ENCODE measurements at places on chromosomes 2 and 18.

GRCh38 chr18:22230471-22230945 is 61.1 kb downstream of the GATA6 start:
- no peak for DNase-seq

GRCh38 chr18:76621226-76621625 is 126.2 kb upstream of the ZNF516 start:
- DNase-seq: no peak

DNA sequence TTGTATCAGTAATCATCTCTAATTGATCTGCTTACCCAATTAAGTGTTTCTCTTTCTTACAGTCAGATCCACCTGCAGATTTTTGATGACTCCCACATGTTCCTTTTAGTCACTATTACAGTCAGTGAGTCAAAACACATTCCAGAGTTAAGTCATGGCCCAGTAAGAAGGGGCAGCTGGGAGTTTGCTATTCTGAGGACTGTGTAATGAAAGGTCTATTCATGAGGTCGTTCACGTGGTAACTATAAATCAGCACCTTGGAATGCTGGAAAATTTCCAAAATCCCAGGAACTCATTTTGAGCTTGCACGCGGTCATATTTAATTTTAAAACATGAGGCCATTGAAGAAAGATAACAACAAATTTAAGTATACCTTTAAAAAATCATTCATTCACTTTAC is 252.5 kb downstream of the XIRP2 start:
- DNase-seq: no peak

- no peak for DNase-seq
Observed at GRCh38 chr2:133422931-133423351, 145.3 kb downstream of the NCKAP5 start.

GRCh38 chr2:167028503-167028902 is 140.2 kb downstream of the XIRP2 start:
- DNase-seq: no peak

- no peak for DNase-seq
Observed at GRCh38 chr2:75587954-75588587, 27.3 kb upstream of the EVA1A start.

- DNase-seq: peak; percentile 24
Observed at GRCh38 chr2:190582736-190583506, 48.4 kb upstream of the NEMP2 start.

GRCh38 chr2:127085317-127085681 is 21.7 kb downstream of the BIN1 start:
- no peak for DNase-seq

DNA sequence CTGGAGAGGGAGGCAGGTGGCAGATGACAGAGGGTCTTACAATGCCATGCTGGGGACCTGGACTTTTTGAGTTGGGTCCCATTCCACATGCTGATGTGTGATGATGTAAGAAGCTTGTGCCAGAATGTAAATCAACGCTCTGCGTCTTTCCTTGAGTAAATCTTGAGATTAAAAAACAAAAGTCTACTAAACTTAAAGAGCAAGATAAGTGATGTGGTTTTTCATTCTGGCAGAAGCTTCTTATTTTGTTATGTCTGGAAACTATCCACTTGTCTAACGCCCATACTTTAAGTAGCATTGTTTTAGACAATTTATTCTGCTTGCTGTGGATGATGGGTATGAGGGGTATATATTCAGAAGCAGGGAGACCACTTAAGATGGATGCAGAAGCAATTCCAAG is 94.5 kb downstream of the KCNS3 start:
- DNase-seq: no peak

DNA sequence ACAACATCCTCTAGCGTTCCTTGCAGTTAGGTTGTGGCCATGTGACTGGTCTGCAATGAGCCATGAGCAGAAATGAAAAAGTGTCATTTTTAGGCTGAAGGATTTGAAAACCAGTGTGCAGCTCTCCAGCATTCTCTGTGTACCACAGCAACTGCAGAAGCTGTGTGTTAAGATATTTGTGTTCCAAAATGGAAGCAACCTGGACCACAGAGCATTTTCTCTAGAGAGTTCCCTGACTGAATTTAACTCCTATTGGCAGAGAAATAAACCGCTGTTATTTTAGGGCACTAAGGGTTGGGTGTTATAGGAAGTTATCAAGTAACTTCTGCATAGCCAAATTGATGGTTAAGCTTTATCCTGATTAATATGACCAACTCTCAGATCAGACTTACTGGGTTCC is 257.2 kb upstream of the THUMPD2 start:
- no peak for DNase-seq

DNA sequence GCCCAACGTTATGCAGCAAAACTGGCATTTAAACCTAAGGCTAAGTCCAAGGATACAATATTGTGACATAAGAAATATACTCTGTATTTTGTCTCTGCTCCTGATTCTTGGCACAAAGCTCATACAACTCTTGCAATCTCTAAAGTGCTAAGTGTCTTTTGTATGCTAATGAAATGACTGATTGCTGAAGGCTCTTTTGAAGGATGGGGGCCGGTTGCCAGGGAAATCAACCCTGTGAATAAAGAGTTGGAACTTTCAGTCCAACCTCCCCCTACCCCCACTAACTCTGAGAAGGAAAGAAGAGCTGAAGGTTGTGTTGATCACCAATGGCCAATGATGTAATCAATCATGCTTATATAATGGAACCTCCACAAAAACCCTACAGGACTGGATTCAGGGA is 40.3 kb downstream of the SESTD1 start:
- DNase-seq: no peak

GRCh38 chr2:221571025-221571550 is 1.0 kb downstream of the EPHA4 start:
- DNase-seq: peak; percentile 2

- no peak for DNase-seq
Observed at GRCh38 chr18:1865869-1866268, 705.4 kb downstream of the METTL4 start.

GRCh38 chr2:137051778-137052398 is 286.5 kb downstream of the THSD7B start:
- DNase-seq: no peak

- DNase-seq: no peak
Observed at GRCh38 chr2:37391711-37392110, 47.3 kb downstream of the QPCT start.

DNA sequence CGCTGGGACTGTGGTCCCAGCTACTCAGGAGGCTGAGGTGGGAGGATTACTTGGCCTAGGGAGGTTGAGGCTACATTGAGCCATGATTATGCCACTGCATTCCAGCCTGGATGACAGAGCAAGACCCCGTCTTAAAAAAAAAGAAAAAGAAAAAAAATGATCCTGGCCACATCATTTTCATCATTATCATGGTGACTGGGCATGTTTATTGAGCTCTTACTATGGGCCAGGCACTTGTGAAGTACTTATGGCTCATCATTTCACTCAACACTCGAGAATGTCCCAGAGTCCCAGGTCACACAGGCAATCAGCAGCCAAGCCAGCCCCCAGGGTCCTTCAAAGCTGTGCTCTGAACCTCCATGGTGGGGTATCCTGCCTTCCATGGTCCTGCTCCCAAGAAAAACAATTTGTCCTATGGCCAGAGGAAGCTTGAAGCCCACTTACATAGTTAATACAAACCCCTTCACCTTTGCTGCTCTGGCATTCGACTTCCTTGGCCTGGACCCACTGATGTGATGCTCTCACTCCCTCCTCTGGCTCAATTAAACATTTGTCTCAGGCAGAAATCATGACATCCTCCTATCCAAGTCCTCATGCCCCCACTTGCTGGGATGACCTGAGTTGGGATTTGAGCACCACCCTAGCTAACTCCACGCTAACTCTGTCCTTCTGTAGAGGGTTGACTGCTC is 3.8 kb upstream of the CNNM4 start:
- DNase-seq: no peak

DNA sequence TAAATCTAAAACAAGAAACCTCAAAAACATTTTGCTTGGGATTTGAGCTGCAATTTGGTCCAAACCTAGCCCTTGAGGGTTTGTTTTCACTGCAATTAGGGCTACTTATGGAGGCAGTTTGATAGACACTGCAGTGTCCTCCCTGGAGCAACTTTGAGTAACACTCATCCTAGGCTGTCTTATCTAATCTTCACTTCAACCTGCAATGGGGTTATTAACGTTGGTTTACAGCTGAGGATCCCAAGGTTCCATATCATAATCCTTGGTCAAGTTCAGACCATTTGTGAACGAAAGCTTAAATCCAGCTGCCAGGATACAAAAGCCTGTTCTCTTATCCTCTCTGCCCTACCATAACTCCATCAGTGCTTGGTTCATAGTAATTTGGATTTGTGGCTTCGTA is 2.5 kb downstream of the ANXA4 start:
- no peak for DNase-seq

- no peak for DNase-seq
Observed at GRCh38 chr2:177325554-177325953, 61.0 kb upstream of the NFE2L2 start.

DNA sequence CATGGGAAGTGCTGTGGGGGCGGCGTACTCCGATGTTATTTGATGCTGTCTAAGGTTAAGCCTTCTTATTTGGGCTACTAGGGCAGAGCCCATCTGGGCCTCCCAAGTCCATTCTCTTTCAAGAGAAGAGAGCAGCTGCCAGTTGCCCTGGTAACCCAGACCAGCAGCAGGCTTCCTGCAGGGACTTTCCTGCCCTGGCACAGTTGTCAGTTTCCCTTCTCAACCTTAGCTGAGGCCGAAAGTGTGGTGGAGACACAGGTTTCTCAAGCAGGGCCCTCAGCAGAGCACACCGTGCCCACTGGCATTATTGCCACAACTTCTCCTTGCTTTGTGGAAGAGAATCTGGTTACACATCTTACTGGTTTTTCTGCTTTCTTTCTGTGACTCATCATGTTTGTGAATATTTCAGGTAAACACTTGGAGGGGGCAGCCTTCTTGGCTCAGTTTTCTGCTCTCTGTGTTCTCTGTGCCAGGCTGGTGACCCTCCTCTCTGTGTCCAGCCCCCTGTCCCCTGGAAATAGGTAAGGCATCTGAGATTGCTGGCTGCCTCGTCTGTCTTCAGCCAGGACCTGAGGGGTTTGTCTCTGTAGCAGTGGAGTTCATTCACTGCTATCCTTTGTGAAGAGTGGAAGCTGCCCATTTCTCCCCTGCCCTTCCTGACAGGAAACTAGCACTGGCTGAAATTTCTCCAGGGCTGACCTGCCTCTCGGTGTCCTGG is 111.0 kb downstream of the B3GNT2 start:
- DNase-seq: peak; percentile 82

DNA sequence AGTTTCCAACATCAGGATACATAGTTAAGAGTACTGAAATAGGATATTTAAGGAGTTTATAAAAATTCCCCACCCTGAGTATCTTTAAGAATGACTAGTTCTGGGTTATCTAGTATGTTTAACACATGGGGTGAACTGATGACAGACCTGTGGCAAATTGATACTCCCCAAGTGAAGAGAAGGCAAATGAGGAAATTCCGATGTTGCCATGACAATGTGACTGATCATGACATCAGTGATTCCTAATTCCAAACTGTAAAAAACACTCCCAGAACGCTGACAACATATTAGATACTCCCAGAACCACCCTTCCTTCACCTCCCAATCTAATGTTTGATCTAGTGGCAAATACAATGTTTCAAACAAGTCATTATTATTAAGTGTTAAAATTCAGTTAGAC is 77.6 kb downstream of the RBMS1 start:
- no peak for DNase-seq

- peak; percentile 76 for DNase-seq
Observed at GRCh38 chr2:111121828-111122630, 1.3 kb downstream of the BCL2L11 start.

DNA sequence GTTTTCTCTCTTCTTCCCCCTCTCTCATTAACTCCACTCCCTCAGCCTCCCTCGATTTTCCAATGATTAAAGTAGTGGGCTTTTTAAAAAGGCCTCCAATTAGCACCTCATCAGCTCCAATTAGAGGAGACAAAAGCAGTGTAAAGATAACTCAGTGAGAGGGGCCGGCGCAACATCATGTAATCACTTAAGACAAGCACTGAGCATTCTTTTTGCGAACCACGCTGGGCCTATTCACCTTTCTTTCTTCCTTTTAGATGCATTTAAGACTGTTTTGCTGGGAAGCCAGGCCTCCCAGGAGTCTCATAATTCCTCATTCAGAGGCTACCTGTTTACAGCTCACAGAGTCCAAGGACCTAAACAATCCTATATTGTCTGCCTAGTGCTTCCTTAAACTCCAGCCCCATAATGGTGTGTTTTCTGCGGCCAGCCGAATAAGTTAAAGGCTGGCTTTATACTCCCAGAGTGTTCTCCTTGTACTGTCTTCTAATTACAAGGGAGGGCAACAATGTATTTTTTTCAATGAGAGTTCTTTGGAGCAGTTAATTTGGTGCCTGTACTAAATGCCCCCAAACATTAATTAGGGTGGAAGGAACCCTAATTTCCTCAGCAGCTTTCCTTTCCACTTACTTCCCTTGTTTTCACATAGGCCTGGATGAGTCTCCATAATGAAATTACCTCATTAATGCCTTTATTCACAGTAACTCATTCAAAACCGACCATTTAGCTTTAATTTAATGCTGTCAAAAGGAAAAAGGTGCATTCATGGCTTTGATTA is 28.0 kb upstream of the LMAN1 start:
- no peak for DNase-seq

DNA sequence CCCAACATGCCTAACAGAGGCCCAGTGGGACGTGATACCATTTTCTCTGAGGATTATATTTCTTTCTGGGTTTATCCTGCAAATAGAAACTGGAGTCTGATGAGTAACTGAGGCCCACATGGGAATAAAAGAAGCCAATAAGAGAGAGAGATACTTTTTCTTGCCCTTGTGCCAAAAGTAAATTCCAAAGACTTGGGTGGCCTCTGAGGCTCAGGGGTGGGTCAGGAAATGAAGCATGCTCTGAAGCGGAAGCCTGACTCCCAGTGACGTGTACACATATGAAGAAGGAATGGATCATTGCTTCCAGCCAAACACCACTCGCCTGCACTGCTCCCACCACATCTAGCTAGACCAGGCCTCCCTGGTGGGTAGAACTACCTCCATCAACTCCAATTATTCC is 273.6 kb upstream of the NCKAP5 start:
- DNase-seq: no peak

DNA sequence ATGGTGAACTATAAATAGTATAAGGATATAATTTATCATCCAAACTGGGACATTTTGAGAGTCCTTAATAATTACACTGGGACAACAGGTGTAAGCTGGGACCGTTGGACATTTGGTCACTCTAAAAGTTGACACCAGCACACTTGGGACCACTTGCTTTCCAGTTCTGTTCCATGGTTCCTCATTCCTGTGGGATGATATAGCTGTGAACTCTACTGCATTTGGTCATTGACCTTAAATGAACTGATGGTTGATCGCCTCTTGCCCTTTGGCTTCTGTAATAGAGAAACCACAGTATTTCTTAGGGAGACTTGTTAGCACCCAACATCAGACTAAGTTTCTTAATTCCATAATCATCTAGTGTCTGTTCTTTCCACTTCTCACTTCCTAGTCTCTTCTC is 46.7 kb downstream of the EML6 start:
- no peak for DNase-seq

All from activated CD4-positive, alpha-beta T cell treated with anti-CD3 and anti-CD28 coated beads, Interleukin-2, amount 50 U/mL, for 16 hours (primary cell).